ENCODE measurements at places on chromosomes 6 and 20.

DNA sequence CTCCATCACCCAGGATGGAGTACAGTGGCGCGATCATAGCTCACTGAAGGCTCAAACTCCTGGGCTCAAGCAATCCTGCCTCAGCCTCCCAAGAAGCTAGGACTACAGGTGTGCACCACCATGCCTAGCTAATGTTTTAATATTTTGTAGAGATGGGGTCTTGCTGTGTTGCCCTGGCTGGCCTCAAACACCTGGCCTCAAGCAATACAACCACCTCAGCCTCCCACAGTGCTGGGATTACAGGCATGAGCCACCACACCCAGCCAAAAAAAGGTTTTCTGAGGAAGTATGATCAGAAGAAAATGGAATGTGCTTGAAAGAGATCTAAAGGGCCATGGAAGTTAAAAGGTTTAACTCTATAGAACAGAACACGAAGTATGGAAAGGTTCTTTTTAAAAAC lies 8.7 kb downstream of the RBBP9 start:
- no peak for DNase-seq

DNA sequence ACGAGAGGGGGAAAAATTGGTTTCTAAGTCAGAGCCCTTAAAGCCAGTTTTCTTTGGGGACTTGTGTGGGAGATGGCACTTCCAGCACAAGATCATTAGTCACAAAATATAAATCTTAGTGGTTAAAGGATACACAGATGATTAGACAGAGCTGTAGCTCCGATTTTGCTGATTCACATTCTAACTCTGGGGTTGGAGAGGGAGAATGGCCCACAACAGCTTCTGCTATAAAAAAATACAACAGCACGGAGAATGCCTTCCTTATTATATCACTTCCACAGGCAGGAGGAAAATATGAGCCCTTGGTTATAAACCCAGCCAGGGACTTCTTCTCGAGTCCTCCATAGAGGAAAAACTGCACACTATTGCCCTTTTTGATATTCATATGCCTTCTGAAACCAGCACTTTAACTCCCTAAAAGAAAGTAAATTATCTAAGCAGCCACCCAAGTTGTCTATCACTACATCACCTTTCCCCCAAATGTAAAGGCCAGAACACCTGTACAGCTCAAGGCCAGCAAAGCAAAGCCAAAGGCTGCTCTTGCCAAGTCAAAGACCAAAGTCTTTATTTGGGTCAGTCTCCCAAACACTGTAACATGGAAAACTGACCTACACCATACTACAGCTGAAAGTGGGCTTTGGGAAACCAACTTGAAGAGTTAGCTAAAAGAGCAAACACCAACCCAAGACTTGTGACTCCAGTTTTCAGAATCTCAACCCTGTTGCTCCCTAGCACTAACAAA lies 10.4 kb downstream of the MRPL14 start:
- DNase-seq: no peak

DNA sequence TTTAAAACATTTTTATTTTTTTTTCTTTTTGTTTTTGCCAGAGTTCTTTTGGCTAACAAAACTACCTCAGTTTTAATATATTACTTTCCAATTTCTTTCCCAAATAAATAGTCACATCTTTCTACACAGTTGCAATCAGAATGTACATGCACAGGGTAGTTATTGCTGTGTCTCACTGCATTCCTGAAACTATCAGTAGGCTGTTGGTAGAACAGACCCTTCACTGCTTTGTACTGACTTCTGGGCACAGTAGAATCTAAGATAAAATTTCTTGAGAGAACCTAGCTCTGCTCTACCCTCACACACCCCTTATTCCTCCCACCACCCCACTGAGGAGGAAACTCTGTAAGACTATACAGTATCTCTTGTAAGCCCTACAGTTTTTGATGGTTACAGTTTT lies 19.9 kb downstream of the TPX2 start:
- no peak for DNase-seq

DNA sequence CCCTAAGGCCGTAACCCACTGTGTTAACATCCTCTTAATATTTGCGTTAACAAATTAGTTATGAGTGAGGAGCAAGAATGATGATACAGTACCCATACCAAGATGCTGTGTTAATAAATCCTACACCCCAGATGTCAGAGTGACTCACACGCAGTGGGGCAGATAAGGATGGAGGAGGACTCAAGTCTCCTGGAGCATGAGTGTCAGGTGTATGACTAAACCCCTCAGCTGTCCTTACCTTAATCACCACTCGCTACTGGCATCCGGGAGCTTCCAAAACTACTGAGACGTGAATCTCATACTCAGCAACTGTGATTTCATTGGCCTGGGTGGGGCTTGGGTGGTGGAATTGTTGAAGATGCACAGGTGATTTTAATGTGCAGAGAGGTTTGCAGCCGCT lies 131.3 kb upstream of the MTHFD1L start:
- no peak for DNase-seq

DNA sequence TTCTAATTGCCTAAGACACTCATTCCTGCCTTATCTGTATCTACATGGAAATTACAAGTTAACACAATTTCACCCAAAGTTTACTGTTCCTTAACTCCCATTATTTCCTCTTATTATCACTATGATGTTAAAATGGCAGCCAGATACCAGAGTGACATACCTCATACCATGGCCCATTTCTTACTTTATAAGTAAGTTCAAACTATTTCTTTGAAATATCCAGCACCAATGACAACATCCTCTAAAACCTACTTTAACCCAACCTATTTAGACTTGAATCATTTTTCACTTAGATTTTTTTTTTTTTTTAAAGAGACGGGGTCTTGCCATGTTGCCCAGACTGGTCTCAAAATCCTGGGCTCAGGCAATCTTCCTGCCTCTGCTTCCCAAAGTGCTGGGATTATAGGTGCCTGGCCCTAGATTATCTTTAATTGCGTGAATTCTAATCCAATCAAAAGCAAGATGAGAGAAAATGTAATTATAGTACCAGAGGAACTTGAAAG lies 10.0 kb downstream of the REV3L start:
- DNase-seq: no peak

DNA sequence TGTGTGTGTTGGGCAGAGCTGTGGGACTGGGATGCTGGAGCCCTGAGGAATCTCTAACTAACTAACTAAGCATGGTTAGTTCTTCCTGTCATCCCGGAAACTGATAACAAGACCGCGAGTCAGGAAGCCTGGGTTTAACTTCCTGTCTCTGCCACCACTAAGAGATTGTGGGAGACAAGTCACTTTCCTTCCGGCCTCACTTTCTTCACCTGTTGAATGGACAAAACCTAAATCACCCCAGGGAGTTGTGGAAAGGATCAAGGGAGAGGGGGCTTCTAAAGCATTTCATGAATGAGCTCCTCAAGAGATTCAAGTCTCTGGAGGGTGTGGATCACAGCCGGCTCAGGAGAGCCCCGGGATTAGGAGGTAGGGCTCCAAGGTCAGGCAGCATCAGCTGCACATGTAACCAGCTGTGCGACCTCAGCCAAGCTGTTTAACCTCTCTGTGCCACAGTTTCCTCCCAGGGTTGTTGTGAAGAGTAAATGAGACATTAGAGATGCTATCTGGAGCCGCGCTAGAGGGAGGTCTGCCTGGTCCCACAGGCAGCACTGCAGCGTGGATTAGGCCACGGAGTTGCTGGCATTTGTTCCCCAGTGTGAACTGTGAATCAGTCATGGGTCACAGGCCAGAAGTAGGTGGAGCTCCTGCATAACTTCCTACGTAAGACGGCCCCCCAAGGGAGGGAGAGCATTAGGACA lies 105.1 kb downstream of the TOX2 start:
- DNase-seq: no peak

DNA sequence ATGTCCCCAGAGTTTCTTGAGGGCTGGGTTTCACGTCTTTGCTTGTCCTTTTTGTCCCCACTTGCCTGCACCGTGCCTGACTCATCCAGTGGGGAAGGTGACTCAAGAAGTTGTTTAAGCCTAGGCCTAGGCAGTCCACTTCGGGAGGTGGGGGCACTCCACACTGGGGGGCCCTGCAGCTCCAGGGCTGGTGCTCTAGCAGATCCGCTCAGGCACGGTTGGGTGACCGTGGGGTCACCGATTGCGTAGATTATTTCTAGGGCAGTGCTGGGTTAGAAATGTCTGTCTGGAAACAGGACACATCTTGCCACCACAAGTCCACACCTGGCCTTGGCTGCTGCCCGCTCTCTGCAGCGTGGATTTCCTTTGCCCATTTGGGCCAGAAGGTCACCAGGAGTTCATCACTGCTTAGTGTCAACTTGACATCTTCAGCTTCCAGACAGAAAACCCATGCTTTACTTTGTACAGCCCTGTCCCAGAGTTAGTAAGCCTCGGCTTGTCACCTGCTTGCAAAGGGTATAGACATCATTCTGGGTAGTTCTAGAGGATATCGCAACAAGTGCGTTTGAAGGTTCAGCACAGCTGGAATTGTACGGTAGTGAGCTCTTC lies 13.6 kb upstream of the C20orf144 start:
- DNase-seq: no peak

- no peak for DNase-seq
These were observed 242.9 kb downstream of the KCNQ5 start for GRCh38 chr6:72864799-72865198.

DNA sequence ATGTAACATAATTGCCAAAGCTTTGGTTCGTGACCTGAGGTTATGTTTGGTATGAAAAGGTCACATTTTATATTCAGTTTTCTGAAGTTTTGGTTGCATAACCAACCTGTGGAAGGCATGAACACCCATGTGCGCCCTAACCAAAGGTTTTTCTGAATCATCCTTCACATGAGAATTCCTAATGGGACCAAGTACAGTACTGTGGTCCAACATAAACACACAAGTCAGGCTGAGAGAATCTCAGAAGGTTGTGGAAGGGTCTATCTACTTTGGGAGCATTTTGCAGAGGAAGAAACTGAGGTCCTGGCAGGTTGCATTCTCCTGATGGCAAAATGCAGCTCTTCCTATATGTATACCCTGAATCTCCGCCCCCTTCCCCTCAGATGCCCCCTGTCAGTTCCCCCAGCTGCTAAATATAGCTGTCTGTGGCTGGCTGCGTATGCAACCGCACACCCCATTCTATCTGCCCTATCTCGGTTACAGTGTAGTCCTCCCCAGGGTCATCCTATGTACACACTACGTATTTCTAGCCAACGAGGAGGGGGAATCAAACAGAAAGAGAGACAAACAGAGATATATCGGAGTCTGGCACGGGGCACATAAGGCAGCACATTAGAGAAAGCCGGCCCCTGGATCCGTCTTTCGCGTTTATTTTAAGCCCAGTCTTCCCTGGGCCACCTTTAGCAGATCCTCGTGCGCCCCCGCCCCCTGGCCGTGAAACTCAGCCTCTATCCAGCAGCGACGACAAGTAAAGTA lies 547 bp upstream of the ESR1 start:
- DNase-seq: no peak

GRCh38 chr6:16625291-16626265 lies 135.7 kb downstream of the ATXN1 start:
- DNase-seq: no peak

- DNase-seq: no peak
These were observed 122.9 kb downstream of the ZMYND8 start for GRCh38 chr20:47233333-47234188.

GRCh38 chr6:84775751-84776150 lies 11.4 kb upstream of the TBX18 start:
- DNase-seq: no peak

DNA sequence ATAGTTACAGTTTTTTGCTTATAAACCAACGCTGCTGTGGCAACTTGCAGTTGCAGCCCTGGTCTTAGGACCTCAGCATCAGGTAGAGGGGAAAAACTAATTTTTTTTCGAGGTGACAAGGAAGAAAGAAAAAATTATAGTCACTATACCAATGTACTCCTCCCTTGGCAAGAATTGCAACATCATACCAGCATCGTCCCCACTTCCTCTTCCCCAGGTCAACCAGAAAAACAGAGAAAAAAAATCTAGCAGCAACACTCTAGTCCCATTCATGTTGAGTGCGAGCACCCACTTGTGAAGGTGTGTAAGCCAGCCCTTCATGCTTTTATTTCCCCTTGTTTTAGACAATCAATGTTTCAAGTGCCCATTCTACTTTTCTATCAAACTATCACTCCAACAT lies 13.1 kb upstream of the DCBLD1 start:
- no peak for DNase-seq

- no peak for DNase-seq
These were observed 51.1 kb downstream of the MMS22L start for GRCh38 chr6:97231911-97232310.

DNA sequence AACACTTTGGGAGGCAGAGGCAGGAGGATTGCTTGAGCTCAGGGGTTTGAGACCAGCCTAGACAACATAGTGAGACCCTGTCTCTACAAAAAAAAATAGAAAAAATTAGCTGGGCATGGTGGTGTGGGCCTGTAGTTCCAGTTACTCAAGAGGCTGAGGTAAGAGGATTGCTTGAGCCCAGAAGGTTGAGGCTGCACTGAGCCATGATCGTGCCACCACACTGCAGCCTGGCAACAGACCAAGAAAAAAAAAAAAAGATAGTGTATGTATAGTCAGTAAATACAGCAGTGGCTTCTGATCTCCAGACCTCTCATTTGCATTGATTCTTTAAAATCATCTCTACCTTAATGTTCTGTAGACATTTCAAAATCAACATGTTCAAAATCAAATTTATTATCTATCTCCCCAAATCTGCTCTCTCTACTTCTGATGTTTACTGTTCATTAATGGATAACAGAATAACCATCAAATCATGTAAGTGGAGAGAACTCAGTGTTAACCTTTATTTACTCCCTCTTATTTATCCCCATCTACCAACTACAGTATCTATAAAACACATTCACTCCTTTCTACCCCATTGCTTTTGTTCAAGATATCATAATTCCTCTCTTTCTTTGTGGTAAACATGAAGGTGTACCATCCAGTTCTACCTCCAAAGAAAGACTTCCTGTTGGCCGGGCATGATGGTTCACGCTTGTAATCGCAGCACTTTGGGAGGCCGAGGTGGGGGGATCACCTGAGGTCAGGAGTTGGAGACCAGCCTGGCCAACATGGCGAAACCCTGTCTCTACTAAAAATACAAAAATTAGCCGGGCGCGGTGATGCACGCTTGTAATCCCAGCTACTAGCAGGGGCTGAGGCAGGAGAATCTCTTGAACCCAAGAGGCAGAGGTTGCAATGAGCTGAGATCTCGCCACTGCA lies 7.7 kb downstream of the PROCR start:
- no peak for DNase-seq

DNA sequence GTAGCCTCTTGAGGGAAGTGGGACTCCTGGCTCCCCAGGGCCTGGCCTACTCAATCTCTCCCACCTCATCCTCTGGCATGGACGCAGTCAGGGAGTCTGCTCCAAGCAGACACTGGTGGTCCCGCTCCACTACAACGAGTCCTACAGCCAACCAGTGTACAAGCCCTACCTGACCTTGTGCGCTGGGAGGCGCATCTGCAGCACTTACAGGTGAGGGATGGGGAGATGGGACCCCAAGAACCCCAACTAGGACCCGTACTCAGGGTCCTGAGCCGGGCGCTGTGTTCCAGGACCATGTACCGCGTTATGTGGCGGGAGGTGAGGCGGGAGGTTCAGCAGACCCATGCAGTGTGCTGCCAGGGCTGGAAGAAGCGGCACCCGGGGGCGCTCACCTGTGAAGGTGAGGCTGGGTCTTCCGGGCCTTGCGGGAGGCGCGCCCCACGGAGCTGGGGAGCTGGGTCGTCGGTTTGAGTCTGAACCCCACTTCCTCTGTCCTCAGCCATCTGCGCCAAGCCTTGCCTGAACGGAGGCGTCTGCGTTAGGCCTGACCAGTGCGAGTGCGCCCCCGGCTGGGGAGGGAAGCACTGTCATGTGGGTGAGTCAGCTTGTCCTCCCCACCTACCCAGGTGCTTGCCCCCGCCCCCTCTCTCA lies 2.1 kb downstream of the EGFL8 start:
- no peak for DNase-seq

- no peak for DNase-seq
These were observed 274.1 kb downstream of the TFAP2A start for GRCh38 chr6:10140824-10141223.

Data from C1 segment of cervical spinal cord (tissue), 14 donors.